ENCODE measurements at places on chromosomes 5 and 9.
A peak's percentile ranks its signal among the peaks of the same experiment; 100 is the strongest.

GRCh38 chr5:156186760-156187159, 140.2 kb upstream of the SGCD start:
- peak; percentile 12 for DNase-seq

- no peak for DNase-seq
Observed at GRCh38 chr5:139486201-139486600, 3.6 kb upstream of the STING1 start.

GRCh38 chr9:137311171-137311985, 9.3 kb upstream of the NRARP start:
- DNase-seq, result peak; percentile 30

DNA sequence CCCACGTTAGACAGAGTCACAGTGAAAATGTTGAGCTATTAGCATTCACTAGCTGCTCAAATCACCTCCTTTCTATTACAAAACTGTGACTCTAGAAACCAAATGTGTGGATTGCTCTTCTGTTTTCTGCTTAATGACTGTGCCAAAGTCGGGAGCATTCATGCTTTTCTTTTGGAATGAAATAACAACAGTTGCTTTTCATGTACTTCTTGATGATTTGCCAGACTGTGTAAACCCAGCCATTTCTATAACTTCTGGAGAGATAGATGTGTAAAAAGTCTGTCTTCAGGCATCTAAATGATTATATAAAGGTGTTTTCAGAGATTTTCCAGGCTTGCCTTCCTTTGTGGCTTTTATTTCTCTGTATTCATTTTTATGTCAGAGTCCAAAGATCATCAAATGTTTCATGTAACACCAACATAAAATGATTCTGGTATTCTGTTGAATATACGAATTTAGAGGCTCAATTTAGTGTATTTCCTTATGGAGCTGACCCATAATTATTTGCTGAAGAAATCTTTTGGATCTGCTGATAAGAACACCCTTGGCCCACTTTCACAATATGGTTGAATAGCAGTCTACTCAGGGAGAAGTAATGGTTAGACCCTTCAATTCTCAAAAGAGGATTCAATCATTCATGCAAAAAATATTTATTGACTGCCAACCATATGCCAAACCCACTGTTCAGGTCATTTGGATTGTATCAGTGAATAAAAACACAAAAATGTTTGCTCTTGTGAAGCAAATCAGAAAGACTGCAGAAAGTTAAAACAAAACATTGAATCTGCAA, 581.2 kb downstream of the CDH18 start:
- no peak for DNase-seq

DNA sequence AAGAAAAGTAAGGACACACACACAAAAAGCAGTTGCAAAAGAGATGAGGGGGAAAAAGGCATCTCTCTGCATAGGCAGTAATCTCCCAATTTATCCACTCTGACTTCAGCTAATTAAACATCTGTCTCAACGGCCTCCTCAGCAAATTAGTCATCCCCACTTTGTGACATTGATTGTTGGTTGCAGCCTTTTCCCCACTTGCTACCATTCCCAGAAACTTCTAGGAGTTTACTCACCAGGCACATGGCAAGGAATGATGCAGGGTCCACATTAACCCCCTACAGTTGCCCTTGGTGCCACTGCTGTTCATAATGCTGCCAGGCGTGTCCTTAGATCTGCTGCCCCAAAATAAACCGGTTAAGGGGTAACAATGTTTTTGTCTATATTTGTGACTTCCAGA, 174.6 kb downstream of the MAPKAP1 start:
- DNase-seq, result peak; percentile 42

DNA sequence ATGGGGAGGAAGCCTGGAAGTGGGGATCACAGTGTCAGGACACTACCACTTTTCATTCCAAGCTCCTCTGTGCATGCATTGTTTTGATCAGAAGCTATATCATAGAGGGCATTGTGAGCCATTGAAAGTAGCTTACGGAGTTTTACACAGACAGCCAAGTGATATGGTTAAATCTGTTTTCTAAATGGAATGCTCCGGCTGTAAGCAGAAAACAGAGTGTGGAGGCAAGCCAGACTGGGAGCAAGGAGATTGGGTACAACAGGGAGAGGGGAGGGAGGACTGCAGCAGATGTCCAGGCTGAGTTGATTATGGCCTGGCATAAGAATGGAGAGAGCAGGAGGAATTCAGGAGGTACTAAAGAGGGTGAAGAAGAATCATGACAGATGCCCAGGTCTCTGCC, 15.5 kb upstream of the SOWAHA start:
- no peak for DNase-seq

DNA sequence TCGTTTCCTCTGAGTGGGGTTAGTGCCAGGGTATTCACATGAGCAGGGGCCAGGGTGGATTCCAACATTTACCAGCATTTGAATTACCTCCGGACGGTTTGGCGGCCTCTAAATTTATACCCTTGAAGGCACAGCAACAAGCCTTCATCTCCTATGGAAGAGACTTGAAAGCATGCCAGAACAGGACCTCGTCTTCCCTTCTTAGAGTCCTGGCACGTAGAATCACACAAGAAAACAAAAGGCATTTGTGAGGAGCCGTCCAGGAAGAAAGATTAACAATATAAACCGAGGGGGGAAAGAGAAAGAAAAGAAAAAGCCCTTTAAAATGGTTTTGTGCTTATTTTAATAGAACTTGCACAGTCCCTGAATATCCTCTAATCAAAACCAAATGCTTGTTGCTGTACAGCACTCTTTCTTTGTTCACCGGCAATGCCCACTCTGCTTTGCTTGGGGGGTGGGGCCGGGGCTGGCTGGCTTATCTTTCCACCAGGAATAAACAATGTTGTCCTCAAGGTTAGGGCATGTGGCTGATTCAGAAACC, 575.8 kb upstream of the ZNF462 start:
- no peak for DNase-seq

DNA sequence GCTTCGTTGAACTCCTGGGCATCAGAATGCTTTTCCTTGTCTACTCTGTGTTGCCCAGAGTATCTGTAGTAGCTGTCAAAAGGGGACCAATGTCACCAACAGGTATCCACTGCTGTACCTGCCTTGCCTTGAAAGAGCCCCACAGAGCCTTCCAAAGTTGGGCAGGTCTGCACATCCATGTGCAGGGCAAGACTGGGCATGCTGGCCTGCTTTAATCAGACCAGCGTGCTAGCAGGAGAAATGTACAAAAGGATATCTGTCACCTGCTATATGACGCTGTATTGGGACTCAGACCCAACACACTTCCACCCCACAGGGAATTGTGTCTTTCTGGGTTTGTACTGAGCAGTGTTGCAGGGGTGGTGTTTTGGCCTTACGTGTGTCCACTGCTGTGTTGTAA, 11.9 kb downstream of the DELE1 start:
- DNase-seq, result no peak

- DNase-seq, result peak; percentile 93
Observed at GRCh38 chr9:87599901-87600610, 102.4 kb downstream of the DAPK1 start.

DNA sequence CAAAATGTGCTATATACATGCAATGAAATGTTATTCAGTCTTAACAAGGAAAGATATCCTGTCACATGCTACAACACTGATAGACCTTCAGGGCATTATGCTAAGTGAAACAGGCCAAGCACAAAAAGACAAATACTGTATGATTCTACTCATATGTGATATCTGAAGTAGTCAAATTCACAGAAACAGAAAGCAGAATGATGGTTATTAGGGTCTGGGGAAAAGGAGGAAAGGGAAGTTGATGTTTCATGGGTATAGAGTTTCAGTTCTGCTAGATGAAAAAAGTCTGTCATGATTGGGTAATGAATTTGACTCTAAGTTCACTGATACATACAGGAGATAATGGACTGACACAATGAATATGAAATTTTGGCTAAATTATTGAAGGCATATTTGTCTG, 11.2 kb upstream of the RIC1 start:
- DNase-seq, result no peak

GRCh38 chr9:27382308-27382707, 85.4 kb upstream of the EQTN start:
- no peak for DNase-seq

DNA sequence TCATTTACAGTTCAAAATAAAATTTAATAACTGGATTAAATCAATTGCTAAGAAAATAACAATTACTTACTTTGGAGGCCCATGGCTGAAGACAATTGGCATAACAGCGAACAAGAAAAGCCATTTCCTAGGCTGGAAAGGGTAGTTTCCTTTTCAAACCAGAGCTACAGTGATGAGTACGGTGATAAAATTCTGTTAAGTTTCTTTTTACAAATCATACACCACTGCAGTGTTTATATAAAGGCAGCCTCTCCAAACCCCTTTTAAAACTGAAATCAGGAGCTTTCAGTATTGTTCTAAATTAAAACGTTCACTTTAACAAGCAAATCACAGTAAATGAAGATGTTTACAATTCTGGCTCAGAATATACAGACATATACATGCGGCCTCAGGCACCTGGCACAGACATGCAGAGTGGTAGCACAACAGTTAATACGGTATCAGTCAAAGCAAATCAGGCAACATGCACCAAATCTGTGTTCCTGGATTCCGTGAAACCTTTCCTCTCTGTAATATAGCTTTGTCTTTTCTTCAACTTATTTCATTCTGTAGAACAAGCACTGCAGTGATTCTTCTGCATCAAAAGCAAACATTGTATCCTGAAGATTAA, 102.9 kb downstream of the RAPGEF6 start:
- no peak for DNase-seq

- no peak for DNase-seq
Observed at GRCh38 chr5:153373130-153373498, 117.4 kb upstream of the GRIA1 start.

DNA sequence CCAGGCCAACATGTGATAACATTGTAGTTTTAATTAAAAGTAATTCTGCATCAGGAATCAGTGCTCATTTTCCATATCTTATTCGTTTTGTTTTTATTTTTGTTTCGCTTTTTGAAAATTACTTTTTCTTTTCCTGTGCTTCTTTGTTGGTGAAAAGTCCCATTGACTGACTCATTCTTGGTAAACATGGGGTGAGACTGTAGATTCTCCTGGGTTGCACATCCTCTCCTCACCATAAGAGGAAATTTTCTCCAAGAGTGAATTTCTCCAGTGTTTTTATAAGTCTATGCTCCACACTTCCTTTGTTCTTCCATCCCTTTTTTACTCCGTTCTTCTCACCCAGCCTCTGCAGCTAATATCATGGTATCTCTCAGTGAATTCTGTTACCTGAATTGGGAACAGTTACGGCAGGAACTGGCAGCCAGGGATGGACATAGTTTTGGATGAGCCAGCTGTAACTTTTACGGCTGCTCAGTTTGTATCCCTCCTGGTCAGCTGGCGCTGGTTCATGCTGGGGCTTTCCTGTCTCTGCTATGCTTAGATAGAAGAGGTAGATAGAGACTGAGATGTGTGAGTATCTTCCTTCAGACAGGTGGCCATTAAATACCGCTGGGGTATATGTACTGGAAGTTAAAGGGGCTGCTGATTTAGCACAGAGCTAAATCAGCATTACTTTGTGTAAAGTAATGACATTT, 80.0 kb downstream of the MAN2A1 start:
- DNase-seq, result no peak

DNA sequence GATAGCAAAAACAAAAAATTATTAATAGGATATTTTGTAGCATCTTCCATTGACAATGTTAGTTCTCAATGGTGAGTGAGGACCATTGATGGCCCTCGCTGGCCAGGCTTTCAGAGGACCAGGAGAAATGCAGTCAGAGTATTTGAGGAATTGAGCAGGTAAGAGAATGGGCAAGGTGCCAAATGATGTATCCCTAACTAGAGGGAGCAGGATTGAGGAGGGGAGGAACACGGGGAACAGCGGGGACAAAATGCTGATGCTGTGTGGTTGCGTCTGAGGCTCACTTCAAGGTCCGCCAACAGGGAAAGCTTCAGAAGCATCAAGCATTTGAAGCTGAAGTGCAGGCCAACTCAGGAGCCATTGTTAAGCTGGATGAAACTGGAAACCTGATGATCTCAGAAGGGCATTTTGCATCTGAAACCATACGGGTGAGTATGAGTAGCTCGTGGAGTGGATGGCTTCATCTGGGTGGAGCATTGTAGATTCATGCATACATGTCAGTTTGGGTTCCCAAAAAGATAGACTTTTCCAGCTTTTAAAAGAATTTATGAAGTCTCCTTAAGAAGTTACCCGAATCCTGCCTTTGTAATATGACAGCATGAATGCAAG, 16.2 kb downstream of the SPTAN1 start:
- no peak for DNase-seq

GRCh38 chr9:137085920-137086530, 760 bp upstream of the MAN1B1 start:
- DNase-seq, result no peak

GRCh38 chr9:6771722-6772121, 13.9 kb downstream of the KDM4C start:
- no peak for DNase-seq

DNA sequence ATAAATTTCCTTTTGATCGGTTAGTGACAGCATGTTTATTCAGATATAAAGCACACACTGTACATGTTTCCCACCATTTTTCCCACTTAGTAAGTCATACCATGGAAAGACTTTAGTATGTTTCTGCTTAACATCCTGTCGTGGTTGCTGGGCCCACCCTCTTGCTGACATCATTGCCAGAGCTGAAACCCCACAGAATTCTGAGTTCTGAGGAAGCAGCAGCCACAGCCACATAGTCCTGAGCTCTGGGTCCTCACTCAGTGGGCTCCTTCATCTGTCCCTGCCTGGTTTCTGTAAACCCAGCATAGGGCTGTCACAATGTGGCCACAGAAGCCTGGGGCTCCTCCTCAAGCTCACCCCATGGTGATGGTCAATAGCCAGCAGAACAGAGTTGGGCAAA, 441.5 kb downstream of the ENC1 start:
- DNase-seq, result no peak

- no peak for DNase-seq
Observed at GRCh38 chr5:6525910-6526309, 77.3 kb downstream of the UBE2QL1 start.

DNA sequence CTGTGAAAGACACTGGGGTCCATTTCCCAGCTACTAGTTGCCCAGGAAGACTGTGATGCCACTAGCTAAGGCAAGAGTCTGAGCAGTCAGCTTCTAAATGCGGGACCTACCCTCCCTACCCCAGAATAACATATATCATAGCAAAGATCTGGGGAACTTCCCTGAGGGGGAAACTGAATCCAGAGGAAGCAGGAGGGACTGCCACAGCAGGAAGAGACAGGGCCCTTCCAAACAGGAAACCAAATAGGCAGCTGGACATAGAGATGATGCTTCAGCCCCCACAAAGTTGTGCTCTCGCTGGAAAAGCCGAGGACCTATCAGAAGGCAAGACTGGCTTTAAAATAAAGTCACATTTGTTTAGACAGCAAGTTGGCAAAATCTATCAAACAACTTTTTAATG, 51.1 kb downstream of the KLHL3 start:
- no peak for DNase-seq

GRCh38 chr5:84635235-84636055, 250.8 kb upstream of the EDIL3 start:
- DNase-seq, result no peak

- no peak for DNase-seq
Observed at GRCh38 chr9:93122721-93123221, 11.3 kb downstream of the NINJ1 start.

DNA sequence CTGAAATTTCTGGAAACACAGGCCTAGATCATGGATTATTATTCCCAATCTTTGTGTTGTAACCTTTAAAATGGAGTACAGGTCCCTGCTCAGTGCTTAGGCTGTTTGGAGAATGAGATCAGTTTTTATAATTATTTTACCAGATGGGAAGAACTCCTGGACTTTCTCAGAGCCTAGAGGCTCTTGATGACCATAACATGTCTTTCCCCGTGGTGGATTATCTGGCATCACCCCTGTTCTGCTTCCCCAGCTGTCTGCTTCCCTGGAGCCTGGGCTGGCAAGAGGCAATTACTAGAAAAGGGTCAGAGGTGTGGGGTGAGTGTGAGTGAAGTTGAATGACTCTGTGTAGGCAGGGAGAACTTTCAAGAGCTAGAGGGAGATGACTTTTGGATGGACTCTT, 143.0 kb downstream of the CARTPT start:
- DNase-seq, result no peak
